Upper lobe of right lung (tissue), 1 donor: ENCODE measurements at places on chromosomes 13 and 19. TPM values are rescaled to one million over a fixed set of nuclear protein-coding genes. Genes with fewer than 3 reads are reported as not detected.
A peak's percentile ranks its signal among the peaks of the same experiment; 100 is the strongest.

DNA sequence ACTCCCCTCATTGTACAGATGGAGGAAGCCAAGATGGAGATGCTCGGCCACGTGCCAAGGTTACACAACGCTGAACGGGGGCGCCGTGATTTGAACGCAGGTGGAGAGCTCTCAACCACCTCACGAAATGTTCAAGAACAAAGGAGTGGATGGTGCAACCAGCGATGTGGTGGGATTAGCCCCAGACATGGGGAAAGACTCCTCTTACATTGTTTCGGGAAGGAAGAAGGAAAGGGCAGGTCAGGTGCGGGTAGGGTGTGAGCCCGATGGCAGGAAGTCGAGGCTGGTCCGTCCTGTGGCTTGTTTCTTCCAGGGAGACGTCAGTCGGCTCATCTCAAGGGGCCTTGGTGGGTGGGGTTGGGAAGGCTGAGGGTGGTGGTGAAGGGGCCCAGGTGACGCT lies 7.1 kb upstream of the KLK14 start:
- no peaks in the 10 kb centered on the region for H3K4me1 ChIP-seq
- no peaks in the 10 kb centered on the region for H3K27me3 ChIP-seq
- DNase-seq: peak; percentile 84
- H3K36me3 ChIP-seq: no peaks in the 10 kb centered on the region
- no peak overlapping the region for H3K27ac ChIP-seq
- H3K4me3 ChIP-seq: no peak overlapping the region

GRCh38 chr13:50129706-50130122 lies 114.5 kb downstream of the KCNRG start:
- peaks cover 54% of the 10 kb centered on the region for H3K27me3 ChIP-seq
- H3K36me3 ChIP-seq: no peaks in the 10 kb centered on the region
- H3K4me3 ChIP-seq: peak overlapping the region; percentile 48
- peak overlapping the region; percentile 63 for H3K27ac ChIP-seq

DNA sequence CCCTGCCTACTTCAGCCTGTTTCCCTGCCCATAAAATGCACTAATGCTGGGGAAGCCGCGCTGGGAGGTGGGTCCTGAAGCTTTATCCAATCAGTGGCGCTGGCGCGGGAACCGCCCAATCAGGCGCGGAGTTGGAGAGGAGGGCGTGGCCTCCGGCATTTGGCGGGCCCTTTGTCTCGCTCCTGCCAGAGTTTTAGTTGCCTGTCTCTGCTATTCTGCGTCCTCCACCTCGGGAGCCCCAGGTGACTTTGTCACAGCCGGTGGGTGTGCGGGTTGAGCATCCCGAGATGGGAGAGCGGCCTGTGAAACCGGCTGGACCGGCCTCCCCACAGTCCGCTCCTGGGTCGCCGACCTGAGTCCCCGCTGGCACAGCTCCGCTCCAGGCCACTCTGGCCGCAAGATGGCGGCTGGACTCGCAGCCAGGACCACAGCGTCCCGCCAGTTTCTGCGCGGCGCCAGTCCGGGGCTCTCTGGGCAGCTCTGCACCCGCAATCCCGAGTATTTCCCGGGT lies 30.7 kb upstream of the ZNF429 start:
- H3K4me3 ChIP-seq: peak overlapping the region; percentile 51
- H3K4me1 ChIP-seq: no peaks in the 10 kb centered on the region
- peak; percentile 85 for DNase-seq
- no peaks in the 10 kb centered on the region for H3K36me3 ChIP-seq
- no peak overlapping the region for H3K27ac ChIP-seq

- no peak overlapping the region for H3K27ac ChIP-seq
- H3K4me3 ChIP-seq: no peak overlapping the region
- peak; percentile 64 for DNase-seq
- no peaks in the 10 kb centered on the region for H3K36me3 ChIP-seq
Observed at GRCh38 chr13:35953537-35954206, 177.5 kb downstream of the DCLK1 start.

DNA sequence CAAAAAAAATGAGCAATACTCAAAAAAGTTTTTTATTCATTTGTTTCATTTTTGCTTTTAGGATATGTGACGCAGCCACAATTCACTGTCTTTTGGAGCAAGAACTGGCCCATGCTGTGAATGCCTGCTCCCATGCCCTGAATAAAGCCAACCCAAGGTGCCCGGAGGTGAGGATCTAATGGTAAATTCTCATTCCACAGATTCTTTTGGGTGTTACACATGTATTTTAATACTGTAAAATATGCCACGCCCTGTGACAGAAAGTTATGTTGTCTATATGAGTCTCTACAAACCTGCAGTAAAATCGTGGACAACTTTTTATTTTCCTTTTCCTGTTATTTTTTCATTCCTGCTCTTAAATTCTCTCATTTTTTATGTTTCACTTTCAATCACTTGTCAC lies 57.5 kb upstream of the AKAP11 start:
- H3K27ac ChIP-seq: no peak overlapping the region
- H3K4me1 ChIP-seq: no peaks in the 10 kb centered on the region
- H3K27me3 ChIP-seq: no peaks in the 10 kb centered on the region
- peaks cover 30% of the 10 kb centered on the region for H3K36me3 ChIP-seq
- H3K4me3 ChIP-seq: no peak overlapping the region
- no peak for DNase-seq

GRCh38 chr19:3041327-3041726 lies 12.2 kb upstream of the TLE2 start:
- H3K4me1 ChIP-seq: peaks cover 5% of the 10 kb centered on the region
- H3K27ac ChIP-seq: no peak overlapping the region
- H3K4me3 ChIP-seq: no peak overlapping the region
- no peak for DNase-seq

GRCh38 chr13:48873081-48873480 lies 102.6 kb upstream of the FNDC3A start:
- H3K4me1 ChIP-seq: no peaks in the 10 kb centered on the region
- no peak overlapping the region for H3K27ac ChIP-seq
- H3K27me3 ChIP-seq: no peaks in the 10 kb centered on the region
- no peak overlapping the region for H3K4me3 ChIP-seq
- no peak for DNase-seq
- H3K36me3 ChIP-seq: no peaks in the 10 kb centered on the region

GRCh38 chr19:11881151-11881800 lies 6.3 kb upstream of the ZNF69 start:
- no peaks in the 10 kb centered on the region for H3K4me1 ChIP-seq
- peak; percentile 63 for DNase-seq
- no peaks in the 10 kb centered on the region for H3K36me3 ChIP-seq

DNA sequence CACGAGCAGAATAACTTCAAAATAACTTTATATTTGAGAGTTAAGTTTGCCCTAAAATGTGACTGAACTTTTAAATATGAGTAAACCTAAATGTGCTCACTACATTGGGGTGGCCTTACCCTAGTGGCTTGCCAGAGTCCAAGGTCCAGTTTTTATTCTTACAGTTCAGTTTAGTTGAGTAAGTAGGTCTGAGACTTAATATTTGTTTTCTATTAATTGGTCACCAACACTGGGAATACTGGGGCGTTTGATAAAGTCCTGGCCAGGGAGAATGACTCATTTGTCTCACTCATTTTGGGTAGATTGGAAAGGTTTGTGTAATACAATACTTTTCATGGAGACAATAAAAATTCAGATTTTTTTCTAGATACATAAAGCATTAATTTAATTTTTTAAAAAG lies 127.8 kb upstream of the SPATA13 start:
- no peaks in the 10 kb centered on the region for H3K27me3 ChIP-seq
- H3K4me1 ChIP-seq: peaks cover 28% of the 10 kb centered on the region
- no peaks in the 10 kb centered on the region for H3K36me3 ChIP-seq
- DNase-seq: no peak
- H3K27ac ChIP-seq: peak overlapping the region; percentile 74

DNA sequence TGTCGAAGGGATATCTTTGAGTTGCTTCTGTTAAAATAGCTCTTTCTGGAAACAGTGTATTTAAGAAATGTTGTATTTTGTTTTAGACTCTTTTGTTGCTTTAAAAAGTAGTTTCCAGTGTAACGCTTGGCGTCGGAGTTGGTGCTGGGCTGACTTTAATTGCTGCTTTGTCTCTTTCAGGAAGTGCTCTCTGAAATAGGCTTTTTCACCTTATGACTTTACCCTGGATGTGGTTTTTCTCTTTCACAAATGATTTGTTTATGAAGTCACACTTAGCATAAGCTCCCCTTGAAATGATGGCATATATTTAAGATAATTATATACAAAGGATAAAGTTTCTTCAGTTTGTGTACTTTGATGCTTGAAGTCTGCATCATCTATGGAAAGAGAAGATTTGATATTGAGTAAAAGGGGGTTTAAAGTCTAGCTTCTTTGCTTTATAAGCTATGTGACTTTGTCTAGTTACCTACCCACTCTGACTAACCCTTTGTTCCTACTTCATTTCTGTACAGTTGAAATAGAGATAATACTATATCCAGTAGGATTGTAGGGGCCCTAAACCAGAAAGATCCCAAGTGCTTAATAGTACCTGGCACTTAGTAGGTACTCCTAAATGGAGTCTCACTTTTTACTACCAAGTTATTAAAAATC lies at the start of gene GPR18:
Gene GPR18, minus strand, starts transcription at position 170 of the 651 bp plus-strand sequence. CDS start 2,507 bp downstream, outside the sequence.
- no peak for DNase-seq
- H3K27ac ChIP-seq: no peak within 1 kb of the TSS
- no peaks in the 10 kb centered on the region for H3K4me1 ChIP-seq
- H3K27me3 ChIP-seq: no peaks in the 10 kb centered on the region
- H3K36me3 ChIP-seq: peaks cover 5% of the 10 kb centered on the region

- no peak overlapping the region for H3K4me3 ChIP-seq
- peaks cover 22% of the 10 kb centered on the region for H3K4me1 ChIP-seq
- no peaks in the 10 kb centered on the region for H3K36me3 ChIP-seq
- no peak overlapping the region for H3K27ac ChIP-seq
- peaks cover 2% of the 10 kb centered on the region for H3K27me3 ChIP-seq
Observed at GRCh38 chr13:110399801-110400200, 92.7 kb downstream of the COL4A2 start.

DNA sequence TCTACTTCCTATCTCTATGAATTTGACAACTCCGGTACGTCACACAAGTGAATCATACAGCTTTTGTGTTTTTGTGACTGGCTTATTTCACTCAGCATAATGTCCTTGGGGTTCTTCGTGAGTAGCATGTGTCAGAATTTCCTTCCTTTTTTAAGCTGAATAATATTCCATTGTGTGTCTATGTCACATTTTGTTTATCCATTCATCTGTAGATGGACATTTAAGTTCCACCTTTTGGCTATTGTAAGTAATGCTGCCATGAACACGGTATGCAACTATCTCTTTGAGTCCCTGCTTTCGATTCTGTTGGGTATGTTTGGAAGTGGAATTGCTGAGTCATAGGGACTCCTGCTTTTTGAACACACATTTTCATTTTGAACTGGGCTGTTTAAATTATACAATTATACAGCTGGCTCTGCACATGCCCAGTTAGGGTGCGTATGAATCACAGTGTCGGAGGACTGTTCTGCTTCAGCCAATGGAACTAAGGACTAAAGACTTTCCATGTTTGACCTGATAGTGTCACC lies 43.0 kb upstream of the C13orf42 start:
- H3K27me3 ChIP-seq: no peaks in the 10 kb centered on the region
- no peak overlapping the region for H3K27ac ChIP-seq
- H3K36me3 ChIP-seq: no peaks in the 10 kb centered on the region
- H3K4me1 ChIP-seq: no peaks in the 10 kb centered on the region
- no peak for DNase-seq

DNA sequence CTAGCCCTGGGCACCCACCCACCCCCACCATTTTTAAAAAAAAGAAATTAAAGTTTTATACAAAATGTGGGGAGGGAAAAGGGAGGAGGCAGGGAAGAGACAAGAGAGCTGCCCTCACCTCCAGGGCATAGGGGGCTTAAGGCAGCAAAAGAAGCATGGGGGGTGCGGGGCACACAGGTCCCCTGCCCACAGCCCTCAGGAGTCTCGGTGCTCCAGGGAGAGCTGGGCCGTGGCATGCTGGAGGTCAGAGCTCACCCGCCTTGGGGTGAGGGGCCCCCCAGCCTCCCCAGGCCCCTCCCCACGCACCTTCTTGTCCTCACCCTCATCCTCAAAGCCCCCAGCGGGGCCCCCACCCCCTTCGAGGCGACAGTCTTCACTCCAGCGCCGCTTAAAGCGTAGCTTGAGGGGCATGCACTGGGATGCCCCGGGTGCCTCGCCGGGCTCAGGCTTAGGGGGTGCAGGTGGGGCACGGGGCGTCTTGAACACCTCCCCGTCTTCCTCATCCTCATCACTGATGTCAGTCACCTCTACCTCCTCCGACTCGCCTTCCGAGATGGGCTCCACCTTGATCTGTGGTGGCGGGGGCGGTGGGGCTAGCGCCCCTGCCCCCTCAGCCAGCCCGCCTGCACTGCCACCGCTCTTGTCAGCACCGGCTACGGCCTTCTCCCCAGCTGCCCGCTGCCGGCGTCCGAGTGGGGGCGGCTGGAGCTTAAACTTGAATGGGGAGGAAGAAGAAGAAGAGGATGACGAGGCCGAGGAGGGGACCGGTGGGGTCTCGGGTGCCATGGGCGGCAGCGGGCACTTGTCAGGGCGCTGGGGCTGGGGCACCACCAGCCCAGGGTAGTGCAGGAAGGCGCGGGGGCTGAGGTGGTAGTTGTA lies 6.1 kb upstream of the GSK3A start:
- H3K4me1 ChIP-seq: peaks cover 45% of the 10 kb centered on the region
- H3K27ac ChIP-seq: no peak overlapping the region
- peaks cover 12% of the 10 kb centered on the region for H3K36me3 ChIP-seq
- no peak for DNase-seq
- no peaks in the 10 kb centered on the region for H3K27me3 ChIP-seq

The KLK3 gene
- total RNA-seq: not detected

The DMKN gene
- total RNA-seq: 79.8 TPM

The KLK14 gene
- not detected for total RNA-seq

The UPF1 gene
- total RNA-seq: 80.8 TPM

The TRPC4 gene
- 1.6 TPM for total RNA-seq

The ZBTB32 gene
- 0.23 TPM for total RNA-seq

The MUC16 gene
- total RNA-seq: 0.41 TPM

The KCTD15 gene
- 48.7 TPM for total RNA-seq

The C19orf85 gene
- not detected for total RNA-seq

The MRPL4 gene
- total RNA-seq: 41.5 TPM

The C2CD4C gene
- 2.6 TPM for total RNA-seq
